Thyroid gland (tissue), 4 donors: ENCODE measurements at places on chromosomes 3 and 15. TPM values are rescaled to one million over a fixed set of nuclear protein-coding genes. Genes with fewer than 3 reads are reported as not detected.

C15orf62 gene
- 0.13 TPM for total RNA-seq

ARPP19 gene
- 221 TPM for total RNA-seq

TMEM207 gene
- not detected for total RNA-seq

APBA2 gene
- 7.7 TPM for total RNA-seq

HEXA gene
- 113 TPM for total RNA-seq

FRMD5 gene
- total RNA-seq: 0.94 TPM

ESYT3 gene
- total RNA-seq: 20.3 TPM

C3orf62 gene
- total RNA-seq: 6.2 TPM

ZNF106 gene
- 50.9 TPM for total RNA-seq

CFAP100 gene
- not detected for total RNA-seq

UACA gene
- 119 TPM for total RNA-seq

- H3K4me1 ChIP-seq: no peaks in the 10 kb centered on the region
- DNase-seq: no peak
- peaks cover 23% of the 10 kb centered on the region for H3K36me3 ChIP-seq
- H3K27me3 ChIP-seq: no peaks in the 10 kb centered on the region
- no peak overlapping the region for H3K4me3 ChIP-seq
Measured at GRCh38 chr3:122443090-122443489, 27.2 kb upstream of the WDR5B start.

GRCh38 chr3:186142393-186142932, 33.6 kb upstream of the ETV5 start:
- no peaks in the 10 kb centered on the region for H3K4me1 ChIP-seq
- no peak overlapping the region for H3K4me3 ChIP-seq
- H3K27me3 ChIP-seq: no peaks in the 10 kb centered on the region
- no peak overlapping the region for H3K27ac ChIP-seq
- no peaks in the 10 kb centered on the region for H3K36me3 ChIP-seq

GRCh38 chr15:75849167-75849566, 5.9 kb downstream of the UBE2Q2 start:
- DNase-seq: no peak
- no peak overlapping the region for H3K4me3 ChIP-seq
- H3K27ac ChIP-seq: no peak overlapping the region
- H3K4me1 ChIP-seq: peaks cover 9% of the 10 kb centered on the region

DNA sequence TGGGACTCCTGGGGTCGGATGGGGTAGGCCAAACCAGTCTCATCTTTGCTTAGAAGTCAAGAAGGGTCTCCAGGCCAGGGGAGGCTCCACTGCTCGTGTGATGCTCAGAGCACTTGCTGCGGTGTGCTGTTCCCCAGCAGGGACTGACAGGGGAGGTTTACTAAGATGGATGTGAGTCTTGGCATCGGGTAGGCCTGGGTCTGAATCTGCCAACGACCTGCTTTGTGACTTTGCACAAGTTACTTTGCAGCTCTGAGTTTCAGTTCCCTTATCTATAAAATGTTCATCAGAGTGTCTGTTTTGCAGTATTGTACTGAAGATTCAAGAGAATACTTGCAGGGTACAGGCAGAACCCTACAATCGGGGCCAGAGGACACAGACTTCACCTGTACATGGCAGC, 17.3 kb upstream of the CDCP1 start:
- H3K4me1 ChIP-seq: peaks cover 12% of the 10 kb centered on the region
- H3K27me3 ChIP-seq: no peaks in the 10 kb centered on the region
- no peak for DNase-seq
- no peaks in the 10 kb centered on the region for H3K36me3 ChIP-seq

DNA sequence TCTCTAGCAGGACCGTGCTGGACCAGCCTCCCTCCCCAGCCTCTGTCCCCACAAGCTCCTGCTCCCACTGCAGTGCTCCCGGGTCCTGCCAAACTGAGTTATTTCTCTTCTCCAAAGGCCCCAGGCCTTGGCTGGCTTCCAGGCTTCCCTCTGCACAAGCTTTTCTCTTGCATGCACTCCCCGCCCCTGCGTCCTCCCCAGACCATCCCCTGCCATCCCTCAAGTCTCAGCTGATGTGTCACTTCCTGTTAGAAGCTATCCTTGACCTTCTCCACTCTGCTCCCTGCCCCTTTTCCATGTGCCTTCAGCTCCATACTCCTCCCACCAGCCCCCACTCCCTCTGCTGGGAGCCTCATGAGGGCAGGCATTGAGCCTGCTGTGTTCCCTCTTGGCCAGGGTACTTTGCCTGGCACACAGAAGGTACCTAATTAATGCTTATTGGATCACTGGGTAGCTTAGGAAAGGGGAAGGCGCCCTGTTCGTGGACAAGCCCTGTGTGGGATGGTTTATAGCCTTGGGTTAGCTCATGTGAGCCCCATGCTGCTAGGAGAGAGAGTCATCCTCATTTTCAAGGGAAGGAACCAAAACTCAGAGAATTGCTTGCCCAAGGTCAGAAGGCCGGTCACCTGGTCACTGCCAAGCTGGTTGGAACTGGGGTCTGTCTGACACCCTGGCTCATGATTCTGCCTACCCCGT, 56.4 kb downstream of the FEM1B start:
- peaks cover 34% of the 10 kb centered on the region for H3K4me1 ChIP-seq
- no peak for DNase-seq
- no peaks in the 10 kb centered on the region for H3K36me3 ChIP-seq

DNA sequence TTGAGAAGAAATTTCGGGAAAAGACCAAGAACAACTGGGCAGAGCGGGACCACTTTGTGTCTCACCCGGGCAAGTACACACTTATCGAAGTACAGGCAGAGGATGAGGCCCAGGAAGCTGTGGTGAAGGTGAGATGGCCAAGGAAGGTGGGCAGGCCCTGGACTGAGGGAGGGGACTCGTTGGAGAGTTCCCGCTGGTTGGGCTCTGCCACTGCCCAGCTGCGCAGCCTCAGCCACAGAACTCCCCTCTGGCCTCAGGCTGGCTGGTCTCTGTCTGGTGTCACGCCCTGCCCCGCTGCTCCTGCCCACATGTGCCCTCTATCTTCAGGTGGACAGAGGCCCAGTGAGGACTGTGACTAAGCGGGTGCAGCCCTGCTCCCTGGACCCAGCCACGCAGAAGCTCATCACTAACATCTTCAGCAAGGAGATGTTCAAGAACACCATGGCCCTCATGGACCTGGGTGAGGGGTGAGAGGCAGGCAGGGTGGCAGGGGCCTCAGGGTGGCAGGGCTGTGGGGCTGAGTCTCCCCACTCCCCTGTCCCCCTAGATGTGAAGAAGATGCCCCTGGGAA, 2.4 kb downstream of the PARP3 start:
- no peaks in the 10 kb centered on the region for H3K27me3 ChIP-seq
- H3K27ac ChIP-seq: no peak overlapping the region
- DNase-seq: no peak
- H3K4me3 ChIP-seq: no peak overlapping the region

- DNase-seq: no peak
- peaks cover 7% of the 10 kb centered on the region for H3K4me1 ChIP-seq
- no peaks in the 10 kb centered on the region for H3K36me3 ChIP-seq
- H3K27ac ChIP-seq: no peak overlapping the region
- H3K27me3 ChIP-seq: no peaks in the 10 kb centered on the region
Measured at GRCh38 chr15:40595773-40596172, 1.7 kb downstream of the KNL1 start.

DNA sequence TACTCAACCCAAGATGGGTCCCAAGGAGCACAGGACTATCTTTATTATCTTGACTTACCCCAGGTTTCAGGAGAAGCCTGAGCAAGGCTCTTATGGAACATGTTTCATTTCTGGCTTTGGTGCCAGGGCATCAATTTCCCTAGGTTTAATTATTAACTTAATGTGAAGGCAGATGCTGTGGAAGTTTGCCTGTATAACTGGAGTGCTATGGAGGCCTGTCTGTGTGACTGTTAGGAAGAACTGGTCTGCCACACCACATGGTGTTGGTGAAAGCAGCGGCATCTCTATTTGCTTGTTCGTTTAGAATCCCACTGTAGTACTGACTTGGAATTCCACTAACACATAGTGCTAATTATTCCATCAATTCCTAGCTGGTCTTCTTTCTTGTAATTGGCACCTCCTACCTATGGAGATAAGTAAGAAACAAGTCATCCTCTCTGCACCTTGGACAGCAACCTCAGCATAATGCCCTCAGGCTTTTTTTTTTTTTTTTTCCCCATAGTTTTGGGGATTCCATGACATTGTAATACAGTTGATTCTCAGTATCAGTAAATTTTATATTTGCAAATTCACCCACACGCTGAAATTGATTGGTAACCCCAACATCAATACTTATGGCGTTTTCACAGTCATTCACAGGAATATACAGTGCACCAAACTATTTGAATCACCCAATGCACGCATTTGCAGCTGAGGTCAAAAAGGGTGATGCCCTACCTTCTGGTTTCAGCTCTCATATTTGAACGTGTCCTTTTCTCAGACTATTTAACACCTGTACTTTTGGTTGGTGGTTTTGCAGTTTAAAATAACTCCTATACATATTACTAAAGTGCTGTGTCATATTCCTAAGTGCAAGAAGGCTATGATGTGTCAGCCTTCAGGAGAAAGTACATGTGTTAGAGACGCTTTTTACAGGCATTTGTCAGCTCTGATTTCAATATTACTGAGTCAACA, 772.8 kb upstream of the LMCD1 start:
- H3K27me3 ChIP-seq: no peaks in the 10 kb centered on the region
- H3K27ac ChIP-seq: no peak overlapping the region
- no peak overlapping the region for H3K4me3 ChIP-seq

GRCh38 chr3:52313188-52313773, 2.8 kb upstream of the DNAH1 start:
- H3K4me3 ChIP-seq: no peak overlapping the region
- H3K27me3 ChIP-seq: no peaks in the 10 kb centered on the region

GRCh38 chr15:31245135-31245689, 81.4 kb upstream of the KLF13 start:
- peaks cover 9% of the 10 kb centered on the region for H3K4me1 ChIP-seq
- no peak overlapping the region for H3K4me3 ChIP-seq
- H3K27me3 ChIP-seq: no peaks in the 10 kb centered on the region
- DNase-seq: no peak

- H3K27me3 ChIP-seq: no peaks in the 10 kb centered on the region
- H3K4me3 ChIP-seq: no peak overlapping the region
- no peaks in the 10 kb centered on the region for H3K4me1 ChIP-seq
- no peaks in the 10 kb centered on the region for H3K36me3 ChIP-seq
- no peak overlapping the region for H3K27ac ChIP-seq
Measured at GRCh38 chr3:124455891-124456290, 274.4 kb upstream of the UMPS start.

DNA sequence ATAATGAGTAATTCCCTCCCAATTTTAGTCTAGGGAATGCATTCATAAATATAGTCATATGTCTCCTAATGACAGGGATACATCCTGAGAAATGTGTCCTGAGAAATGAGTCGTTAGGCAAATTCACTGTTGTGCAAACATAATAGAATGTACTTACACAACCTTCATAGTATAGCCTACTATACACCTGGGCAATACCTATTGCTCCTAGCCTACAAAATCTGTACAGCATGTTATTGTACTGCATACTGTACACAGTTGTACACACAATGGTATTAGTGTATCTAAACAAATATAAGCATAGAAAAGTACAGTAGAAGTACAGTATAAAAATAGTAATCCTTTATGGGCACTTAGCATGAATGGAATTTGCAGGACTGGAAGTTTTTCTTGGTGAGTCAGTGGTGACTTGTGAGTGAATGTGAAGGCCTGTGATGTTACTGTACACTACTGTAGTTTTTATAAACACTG, 6.6 kb downstream of the DTWD1 start:
- H3K36me3 ChIP-seq: peaks cover 8% of the 10 kb centered on the region
- H3K4me3 ChIP-seq: no peak overlapping the region
- H3K27ac ChIP-seq: no peak overlapping the region
- H3K4me1 ChIP-seq: peaks cover 8% of the 10 kb centered on the region

DNA sequence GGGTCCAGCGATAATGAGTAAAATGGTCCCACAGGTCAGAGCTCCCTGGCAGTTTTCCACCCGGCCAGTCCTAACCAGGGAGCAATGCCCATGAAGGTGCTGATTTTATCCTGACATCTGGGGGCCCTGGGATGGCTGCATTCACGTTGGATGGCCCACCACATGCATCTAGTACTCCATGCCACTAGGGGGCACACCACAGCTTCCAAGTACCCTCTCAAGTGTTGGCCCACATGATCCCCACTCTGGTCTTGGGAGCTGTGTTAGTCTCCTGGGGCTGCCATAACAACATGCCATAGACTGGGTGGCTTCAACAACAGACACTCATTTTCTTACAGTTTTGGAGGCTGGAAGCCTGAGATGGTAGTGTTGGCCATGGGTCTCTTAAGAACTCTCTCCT, 225.5 kb downstream of the SLCO3A1 start:
- H3K27me3 ChIP-seq: no peaks in the 10 kb centered on the region
- no peak overlapping the region for H3K4me3 ChIP-seq
- H3K27ac ChIP-seq: no peak overlapping the region
- DNase-seq: no peak
- peaks cover 8% of the 10 kb centered on the region for H3K4me1 ChIP-seq

DNA sequence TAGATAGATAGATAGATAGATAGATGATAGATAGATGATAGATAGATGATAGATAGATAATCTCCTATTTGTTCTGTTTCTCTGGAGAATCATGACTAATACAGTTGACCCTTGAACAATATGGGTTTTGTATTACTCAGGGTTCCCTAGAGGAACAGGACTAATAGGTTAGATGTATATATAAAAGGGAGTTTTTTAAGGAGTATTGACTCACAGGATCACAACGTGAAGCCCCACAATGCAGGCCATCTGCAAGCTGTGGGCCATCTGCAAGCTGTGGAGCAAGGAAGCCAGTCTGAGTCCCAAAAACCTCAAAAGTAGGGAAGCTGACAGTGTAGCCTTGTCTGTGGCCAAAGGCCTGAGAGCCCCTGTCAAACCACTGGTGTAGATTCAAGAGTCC, 67.6 kb downstream of the PYDC2 start:
- H3K4me1 ChIP-seq: no peaks in the 10 kb centered on the region
- DNase-seq: no peak
- H3K4me3 ChIP-seq: no peak overlapping the region
- H3K27me3 ChIP-seq: no peaks in the 10 kb centered on the region
- no peak overlapping the region for H3K27ac ChIP-seq
- H3K36me3 ChIP-seq: no peaks in the 10 kb centered on the region

GRCh38 chr3:129402616-129403015, 25.8 kb downstream of the EFCAB12 start:
- no peaks in the 10 kb centered on the region for H3K27me3 ChIP-seq
- H3K4me3 ChIP-seq: no peak overlapping the region
- peaks cover 7% of the 10 kb centered on the region for H3K4me1 ChIP-seq
- DNase-seq: no peak

GRCh38 chr15:70528270-70528706, 235.1 kb downstream of the UACA start:
- DNase-seq: no peak
- H3K4me1 ChIP-seq: no peaks in the 10 kb centered on the region
- H3K4me3 ChIP-seq: no peak overlapping the region
- no peaks in the 10 kb centered on the region for H3K36me3 ChIP-seq
- H3K27ac ChIP-seq: no peak overlapping the region
- no peaks in the 10 kb centered on the region for H3K27me3 ChIP-seq
